Activated gamma-delta T cell treated with anti-CD3 and anti-CD28 coated beads, Interleukin-2, amount 50 U/mL, for 16 hours (primary cell): ENCODE measurements at places on chromosomes 11 and 22.

DNA sequence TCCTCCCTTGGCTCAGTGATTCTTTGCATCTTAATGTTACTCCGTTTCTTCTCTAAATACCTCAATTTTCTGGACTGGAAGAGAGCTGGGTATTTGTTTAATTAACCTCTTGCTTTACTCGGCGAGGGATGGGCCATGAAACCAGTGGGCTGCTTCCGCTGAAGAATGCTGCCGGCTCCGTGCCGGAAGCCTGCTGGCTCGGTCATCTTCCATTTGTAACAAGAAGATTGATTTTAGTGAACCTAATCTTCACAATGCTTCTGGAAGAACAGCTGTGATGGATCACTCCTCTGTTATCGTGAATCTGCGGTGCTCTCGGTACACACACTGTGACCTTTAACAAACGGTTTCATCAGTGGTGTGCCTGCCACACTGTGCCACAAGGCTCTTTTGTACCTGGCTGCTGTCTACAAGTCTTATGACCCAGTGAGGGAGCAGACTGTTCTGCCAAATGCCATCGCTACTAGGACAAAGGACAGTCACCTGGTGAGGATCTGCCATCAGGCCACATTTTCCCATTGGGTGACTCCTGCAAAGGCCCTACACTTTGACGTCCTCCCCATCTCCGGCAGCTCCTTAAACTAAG lies 25.3 kb upstream of the PARVB start:
- no peak for DNase-seq

GRCh38 chr11:2474059-2474901 lies 29.5 kb downstream of the KCNQ1 start:
- DNase-seq, result no peak

GRCh38 chr22:20036084-20036482 lies 15.2 kb downstream of the TANGO2 start:
- no peak for DNase-seq

DNA sequence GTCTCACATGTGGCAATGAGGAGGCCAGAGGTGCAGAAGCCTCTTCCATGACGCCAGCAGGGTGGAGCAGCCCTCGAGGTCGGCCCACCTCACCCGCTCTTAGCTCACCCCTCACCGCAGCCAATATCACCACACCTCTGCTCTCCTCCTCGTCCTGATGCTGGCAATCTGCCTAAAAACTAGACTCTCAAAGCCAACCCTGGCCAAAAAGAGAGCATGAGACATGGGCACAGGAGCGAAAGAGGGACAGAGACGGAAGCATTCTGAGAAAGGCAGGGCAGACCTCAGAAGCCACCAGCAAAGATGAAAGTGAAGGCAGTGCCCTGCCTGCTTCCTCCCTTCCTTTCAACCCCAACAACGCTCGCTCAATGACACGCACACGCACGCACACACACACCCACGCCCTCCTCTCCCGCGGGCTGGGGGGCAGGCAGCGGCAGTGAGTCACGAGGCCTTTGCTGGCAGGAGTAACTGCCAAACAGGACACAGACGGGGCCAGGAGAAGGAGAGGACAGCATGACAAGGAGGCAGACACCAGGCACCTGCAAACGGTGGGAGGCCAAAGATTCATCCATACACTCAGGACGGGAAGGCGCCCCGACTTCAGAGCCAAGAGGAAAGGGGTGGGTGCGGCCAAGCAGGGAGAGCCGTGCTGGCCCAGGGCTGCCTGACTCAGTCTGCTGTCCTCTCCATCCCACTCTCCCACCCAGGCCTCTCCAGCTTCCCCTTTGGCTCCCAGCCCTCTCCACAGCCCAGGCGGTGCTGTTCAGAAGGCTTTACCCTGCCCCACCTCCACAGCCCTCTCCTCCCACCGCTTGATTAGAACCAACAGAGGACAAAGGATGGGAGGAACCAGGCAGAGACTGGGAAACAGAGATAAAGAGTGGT lies 11.4 kb downstream of the IGSF9B start:
- DNase-seq, result peak; percentile 79

DNA sequence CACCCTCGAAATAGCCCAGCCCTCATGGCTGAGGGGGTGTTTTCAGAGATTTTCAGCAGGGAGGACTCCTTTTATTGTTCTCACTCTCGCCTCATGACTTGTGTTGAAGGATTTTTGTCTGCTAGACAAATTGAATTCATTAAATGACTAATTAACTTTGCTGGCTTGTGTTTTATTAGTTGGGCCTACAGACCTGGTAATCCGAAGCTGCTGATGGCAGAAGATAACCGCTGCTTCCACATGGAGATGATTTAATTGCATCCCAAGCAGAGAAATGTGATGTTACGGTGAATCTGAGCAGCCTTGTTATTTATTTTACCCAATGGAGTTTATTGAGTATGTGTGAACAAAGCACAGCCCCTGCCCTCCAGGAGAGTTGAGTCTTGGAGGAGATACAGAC lies 40.5 kb upstream of the CDON start:
- no peak for DNase-seq

GRCh38 chr11:100831929-100832494 lies 144.9 kb downstream of the ARHGAP42 start:
- no peak for DNase-seq

GRCh38 chr11:1263010-1263409 lies 40.1 kb downstream of the MUC5B start:
- no peak for DNase-seq

DNA sequence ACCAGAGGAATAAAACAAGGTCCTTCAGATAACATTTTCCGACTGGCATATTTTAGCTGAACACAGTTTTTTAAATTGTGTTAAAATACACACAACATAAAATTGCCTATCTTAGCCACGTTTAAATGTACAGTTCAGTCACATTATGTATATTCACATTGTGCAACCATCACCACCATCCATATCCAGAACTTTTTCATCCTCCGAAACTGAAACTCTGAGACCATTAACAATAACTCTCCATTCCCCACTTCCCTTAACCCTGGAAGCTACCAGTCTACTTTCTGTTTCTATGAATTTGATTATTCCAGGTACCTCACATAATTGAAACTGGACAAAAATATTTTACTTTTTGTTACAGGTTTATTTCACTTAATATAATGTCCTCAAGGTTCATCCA lies 213.3 kb downstream of the ETS1 start:
- DNase-seq, result no peak

GRCh38 chr22:22460635-22461034 lies 47.9 kb downstream of the ZNF280B start:
- DNase-seq, result no peak

GRCh38 chr11:83061883-83062282 lies 9.8 kb downstream of the RAB30 start:
- no peak for DNase-seq

- DNase-seq, result no peak
These were observed 5.6 kb upstream of the SYT8 start for GRCh38 chr11:1829039-1829820.

DNA sequence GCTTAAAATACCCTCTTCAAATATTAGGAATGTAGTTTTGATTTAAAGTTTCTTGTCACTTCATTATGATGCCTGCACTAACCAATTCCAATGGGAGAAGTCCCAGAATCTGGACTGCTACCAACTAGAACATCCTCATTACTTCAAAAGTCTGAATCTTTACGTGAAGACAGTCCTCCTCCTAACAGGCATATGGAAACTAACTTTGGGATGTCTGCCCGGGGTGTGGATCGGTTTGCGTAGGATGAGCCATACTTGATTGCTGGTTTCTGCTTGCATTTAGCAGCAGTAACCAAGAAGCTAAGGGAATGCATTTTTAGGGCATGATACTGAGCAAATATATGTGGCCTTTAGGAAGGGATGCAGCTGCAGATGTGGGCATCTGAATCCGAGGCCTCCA lies 177.1 kb downstream of the LRRC4C start:
- DNase-seq, result no peak

DNA sequence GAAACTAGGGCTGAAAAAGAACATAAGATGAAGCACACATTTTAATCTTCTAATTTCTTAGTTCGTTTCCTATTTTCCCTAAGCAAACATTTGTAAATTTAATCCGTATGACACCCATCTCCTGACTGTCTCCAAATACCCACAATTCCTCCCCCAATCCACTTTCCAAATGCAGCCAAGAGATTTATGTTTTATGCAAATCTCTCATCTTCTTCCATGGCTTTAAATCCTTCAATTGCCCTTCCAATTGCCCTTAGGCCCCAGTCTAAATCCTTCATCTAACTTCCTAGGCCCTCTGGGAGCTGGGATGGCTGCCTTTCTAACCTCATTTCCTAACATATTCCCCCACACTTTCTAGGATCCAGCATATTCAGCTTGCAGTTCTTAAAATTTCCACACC lies 18.0 kb upstream of the POU2AF1 start:
- DNase-seq, result no peak

DNA sequence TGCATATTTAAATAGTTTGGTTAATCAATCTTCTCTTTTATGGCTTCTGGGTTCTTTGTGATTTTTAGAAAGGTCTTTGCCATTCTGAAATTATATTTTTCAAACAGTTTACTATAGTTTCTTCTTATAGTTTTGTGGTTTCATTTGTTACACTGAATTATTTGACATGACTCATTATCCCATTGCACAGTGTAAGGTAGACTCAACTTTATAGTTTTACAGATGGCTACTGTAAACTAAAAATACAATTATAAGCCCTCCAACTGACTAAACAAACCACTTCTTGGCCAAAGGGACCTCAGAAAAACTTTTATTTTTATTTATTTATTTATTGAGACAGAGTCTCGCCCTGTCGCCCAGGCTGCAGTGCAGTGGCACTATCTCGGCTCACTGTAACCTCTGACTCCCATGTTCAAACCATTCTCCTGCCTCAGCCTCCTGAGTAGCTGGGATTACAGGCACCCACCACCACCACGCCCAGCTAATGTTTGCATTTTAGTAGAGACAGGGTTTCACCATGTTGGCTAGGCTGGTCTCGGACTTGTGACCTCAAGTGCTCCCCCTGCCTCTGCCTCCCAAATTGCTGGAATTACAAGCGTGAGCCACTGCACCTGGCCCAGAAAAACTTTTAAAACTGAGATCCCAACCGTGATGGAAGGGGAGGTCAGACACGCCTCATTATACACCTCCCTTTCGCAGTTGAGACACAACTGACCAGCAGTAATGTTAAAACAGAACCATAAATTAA lies 14.1 kb upstream of the RAC2 start:
- no peak for DNase-seq

DNA sequence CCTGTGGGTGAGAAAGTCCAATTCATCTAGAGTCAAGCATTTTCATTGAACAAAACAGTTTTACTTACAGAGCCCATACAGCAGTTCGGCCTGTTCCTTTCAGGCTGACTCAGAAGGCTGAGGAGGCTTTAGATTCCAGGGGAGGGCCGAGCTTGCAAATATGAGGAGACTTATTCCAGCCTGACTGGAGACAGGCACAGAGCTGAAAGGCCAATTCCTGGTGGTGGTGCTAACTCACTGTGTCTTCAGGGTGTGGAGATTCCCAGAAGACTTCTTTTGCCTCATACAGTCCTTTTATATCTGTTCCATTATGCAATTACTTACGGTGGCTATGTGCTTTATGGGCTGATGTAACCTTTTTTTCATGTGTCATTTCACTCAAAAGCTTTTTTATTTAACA lies at the start of gene OR51E2:
Gene OR51E2, minus strand, starts transcription at position 269 of the 400 bp plus-strand sequence. CDS start 15,142 bp downstream, outside the sequence.
- DNase-seq, result no peak

GRCh38 chr11:69661413-69661715 lies 13.8 kb downstream of the LTO1 start:
- DNase-seq, result no peak

DNA sequence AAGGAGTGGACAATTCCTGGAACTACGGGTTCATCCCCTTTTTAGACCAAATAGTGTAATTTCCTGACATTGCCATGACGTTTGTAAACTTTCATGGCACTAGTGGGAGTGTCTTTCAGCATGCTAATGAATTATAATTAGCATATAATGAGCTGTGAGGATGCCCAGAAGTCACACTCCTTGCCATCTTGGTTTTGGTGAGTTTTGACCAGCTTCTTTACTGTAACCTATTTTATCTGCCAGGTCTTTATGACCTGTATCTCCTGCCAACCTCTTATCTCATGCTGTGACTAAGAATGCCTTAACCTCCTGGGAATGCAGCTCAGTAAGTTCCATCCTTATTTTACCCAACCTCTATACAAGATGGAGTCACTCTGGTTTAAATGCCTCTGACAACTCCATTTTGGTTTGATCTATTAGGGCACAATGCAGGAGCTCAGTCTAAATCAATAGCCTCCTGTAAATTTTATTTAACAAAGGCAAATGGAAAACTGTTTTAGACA lies 20.7 kb downstream of the OR10A6 start:
- no peak for DNase-seq

DNA sequence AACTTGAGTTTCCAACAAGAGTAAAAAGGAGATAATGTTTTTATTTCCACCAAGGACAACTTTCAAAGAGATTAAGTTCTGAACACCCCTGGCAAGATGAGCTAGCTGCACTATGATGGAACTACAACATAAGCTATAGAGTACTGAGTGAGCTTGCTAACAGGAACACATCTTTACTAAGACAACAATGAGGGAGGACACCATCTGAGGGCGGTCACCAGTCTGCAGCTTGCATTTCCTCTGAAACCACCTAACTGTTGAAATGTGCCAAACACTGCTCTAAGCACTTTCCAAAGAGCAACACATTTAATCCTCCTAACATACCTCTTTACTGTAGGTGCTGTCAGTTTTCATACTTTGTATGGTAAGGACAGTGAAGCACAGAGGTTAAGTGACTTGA lies 68.4 kb downstream of the TCF20 start:
- DNase-seq, result no peak

DNA sequence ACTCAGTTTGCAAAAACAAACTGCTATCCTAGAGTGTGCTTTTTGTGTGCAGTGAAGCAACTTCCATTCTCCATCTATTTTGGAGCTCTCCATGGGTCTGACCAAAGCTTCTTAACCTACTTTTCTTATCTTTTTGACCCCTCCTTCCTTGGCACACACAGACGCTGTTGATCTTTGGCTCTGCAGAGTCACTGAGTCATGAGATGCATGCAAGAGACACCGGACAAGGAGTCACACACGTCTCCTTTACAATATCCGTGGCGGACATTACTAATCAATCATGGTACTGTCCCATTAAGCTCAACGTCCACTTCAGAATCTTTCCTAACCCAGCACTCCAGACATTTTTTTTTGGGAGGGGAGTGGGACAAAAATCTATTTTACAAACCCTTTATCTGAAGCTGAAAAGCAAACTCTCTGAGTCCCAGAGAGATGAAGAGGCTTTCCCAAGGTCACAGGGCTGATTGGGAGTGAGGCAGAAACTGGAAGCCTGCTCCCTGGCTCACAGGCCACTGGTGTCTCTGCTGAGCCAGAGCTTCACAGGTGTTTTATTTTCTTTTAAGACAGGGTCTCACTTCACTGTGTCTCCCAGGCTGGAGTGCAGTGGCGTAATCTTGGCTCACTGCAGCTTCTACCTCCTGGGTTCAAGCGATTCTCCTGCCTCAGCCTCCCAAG lies 165.8 kb upstream of the SYT13 start:
- DNase-seq, result no peak

GRCh38 chr11:69437876-69438205 lies 43.6 kb upstream of the LINC01488 start:
- DNase-seq, result no peak

DNA sequence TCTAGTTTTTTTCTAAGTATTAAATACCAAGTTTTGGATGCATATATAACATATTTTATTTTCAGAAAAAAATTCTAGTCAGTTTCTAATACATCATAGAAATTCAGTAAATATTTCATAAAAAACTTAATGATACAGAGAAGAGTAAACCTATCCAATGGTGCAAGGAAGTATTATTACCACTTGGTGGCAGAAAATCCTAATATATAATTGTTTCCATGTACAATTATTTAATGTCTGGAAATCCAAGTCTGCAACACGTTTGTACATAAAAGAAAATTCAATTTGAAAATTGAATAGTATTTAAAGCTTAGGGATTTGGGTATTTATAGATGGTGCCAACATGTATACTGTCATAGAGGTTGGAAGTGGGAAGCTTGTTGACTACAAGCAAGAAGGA lies 127.0 kb downstream of the TRPC6 start:
- no peak for DNase-seq
